ENCODE measurements at places on chromosomes 11 and 22.

- DNase-seq = no peak
These were observed 537.4 kb upstream of the LUZP2 start for GRCh38 chr11:23959462-23959861.

DNA sequence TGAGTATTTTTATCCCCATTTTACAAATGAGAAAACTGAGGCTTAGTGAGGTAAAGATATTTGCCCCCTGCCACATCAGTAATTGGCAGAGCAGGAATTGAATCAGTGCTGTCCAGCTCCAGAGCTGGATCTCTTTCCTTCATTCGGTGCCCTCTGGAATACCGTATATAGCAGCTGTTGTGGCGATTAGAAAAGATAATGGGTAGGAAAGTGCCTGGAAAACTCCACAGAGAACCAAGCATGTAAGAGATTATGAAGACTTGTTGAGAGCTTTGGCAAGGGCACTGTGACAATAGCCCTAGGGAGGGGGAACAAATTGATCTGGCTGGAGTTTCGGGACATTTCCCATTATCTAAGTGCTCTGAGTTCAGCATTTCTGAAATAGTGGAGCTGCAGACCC, 82.5 kb upstream of the TEAD1 start:
- DNase-seq = no peak

DNA sequence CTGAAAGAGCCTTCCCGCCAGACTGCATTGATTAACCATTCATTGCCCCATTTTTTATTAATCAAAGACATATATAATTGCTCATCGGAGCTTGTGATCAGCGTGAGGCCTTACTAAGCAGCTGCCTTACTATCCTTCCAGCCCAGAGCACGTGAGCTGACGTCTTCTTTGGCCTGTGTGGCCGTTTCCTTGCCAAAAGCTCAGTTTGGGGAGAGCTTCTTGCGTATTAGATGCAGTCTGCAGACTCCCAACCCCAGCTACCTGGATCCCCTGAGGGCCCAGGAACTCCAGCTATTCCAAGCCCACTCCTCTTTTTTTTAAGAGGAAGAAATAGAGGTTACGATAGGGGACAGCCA, 784 bp upstream of the SLC43A3 start:
- DNase-seq = no peak

DNA sequence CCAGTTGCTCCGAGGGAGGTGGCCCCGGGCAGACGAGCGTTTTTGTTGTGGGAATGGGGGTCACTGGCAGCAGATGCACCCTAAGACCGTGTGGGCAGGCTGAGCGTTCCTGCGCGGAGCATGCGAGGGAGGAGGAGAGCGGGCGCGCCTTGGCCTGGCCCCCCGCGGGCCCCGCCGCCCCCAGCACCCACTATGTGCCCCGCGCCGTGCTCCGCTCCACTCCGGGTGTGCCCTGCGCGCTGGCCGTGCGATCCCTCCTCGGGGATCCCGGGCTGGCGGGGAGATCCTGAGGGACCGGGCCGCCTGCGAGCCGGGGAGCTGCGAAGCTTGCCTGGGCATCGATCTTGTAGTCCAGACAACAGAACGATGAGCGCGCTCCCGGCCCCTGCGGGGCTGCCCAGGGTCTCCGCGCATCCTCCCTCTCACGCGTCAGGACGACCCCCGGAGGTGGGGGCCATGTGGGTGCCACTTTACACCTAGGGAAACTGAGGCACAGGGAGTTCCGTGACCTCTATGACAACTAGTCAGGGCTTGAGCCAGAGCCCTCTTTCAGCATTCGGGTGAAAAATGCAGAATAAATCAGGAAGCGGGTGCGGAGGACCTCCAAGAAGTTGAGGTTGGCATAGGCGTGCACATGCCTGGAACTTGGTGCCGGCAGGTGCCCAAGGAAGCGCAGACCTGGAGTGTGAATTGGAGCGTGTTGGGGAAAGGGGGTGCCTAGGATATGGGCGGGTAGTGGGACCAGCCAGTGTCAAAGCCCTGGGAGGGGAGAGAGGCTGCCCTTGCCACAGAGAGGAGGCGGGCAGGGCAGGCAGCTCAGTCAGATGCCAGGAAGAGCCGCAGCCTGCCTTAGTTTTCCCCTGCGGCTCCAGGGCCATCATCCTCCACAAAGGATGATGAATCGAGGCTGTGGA, 1.3 kb upstream of the KMT5B start:
- DNase-seq = peak; percentile 10

DNA sequence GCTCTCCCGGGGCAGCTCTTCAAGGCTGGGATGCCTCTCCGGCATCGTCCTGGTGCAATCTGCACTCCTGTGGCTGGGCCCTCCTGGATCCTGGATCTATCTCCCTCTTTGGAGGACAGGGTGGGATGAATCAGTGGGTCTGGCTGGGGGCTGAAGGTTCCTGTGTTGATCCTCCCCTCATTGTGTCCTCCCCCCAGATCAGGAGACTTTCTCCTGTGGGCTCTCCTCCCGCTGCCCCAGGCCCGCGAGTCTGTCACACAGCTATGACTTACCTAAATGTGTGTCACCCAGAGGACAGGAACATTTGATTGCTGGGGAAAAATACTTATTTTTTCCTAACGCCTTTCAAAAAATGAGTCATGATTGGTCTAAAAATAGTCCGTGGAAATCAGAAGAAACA, 106.8 kb upstream of the NECTIN1 start:
- DNase-seq = no peak

GRCh38 chr11:9962722-9963121, 298.8 kb downstream of the SWAP70 start:
- DNase-seq = no peak

- no peak for DNase-seq
These were observed 43.2 kb downstream of the IGLL1 start for GRCh38 chr22:23536821-23537345.

DNA sequence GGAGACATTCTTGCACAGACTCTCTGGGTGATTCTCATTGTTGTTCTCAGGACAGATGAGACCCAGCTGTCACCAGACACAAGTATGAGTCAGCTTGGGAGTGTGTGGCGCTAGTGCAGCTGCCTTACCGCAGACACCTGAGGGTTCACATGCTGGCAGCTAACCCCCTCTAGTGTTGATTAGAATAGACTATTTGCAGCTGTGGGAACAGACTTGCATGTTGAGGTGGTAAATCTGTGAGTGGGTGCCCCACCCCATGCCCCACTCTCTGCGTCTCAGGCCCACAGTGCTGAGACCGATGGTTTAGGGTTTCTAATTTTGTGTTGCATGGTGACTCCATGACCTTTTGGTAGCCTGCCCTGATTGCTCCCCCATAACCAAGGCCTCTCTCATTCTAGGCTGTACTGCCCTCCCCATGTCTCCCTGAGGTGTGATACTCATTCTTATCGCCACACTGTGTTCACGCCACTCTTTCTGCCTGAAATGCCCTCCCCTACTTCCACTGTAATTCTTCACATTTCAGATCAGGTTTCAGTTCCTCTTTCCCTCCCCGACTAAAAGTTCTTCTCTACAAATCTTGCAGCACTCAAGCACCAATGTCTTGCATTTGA, 73.7 kb upstream of the KIRREL3 start:
- no peak for DNase-seq

GRCh38 chr11:131823772-131824171, 453.4 kb downstream of the NTM start:
- no peak for DNase-seq

GRCh38 chr22:43155789-43156188, 4.4 kb downstream of the TSPO start:
- DNase-seq = no peak

DNA sequence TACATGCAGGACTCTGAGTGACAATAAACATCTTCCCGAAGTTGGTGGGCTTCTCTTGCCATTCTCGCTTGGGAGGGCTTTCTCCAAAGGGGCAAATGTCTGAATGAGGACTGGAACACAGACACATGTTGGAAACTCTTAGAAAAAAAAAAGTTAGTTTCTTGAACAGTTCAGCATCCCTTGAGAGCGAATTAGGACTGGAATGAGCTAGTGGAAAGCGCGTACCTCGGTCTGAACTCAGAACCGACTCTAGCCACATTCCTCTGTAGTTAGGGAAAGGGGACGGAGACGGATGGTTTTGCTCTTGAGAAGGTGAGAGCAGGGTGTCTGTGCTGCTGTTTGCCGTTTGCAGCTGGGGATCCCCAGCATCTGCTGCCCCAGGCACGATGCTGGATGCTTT, 517.3 kb downstream of the TBC1D22A start:
- no peak for DNase-seq

DNA sequence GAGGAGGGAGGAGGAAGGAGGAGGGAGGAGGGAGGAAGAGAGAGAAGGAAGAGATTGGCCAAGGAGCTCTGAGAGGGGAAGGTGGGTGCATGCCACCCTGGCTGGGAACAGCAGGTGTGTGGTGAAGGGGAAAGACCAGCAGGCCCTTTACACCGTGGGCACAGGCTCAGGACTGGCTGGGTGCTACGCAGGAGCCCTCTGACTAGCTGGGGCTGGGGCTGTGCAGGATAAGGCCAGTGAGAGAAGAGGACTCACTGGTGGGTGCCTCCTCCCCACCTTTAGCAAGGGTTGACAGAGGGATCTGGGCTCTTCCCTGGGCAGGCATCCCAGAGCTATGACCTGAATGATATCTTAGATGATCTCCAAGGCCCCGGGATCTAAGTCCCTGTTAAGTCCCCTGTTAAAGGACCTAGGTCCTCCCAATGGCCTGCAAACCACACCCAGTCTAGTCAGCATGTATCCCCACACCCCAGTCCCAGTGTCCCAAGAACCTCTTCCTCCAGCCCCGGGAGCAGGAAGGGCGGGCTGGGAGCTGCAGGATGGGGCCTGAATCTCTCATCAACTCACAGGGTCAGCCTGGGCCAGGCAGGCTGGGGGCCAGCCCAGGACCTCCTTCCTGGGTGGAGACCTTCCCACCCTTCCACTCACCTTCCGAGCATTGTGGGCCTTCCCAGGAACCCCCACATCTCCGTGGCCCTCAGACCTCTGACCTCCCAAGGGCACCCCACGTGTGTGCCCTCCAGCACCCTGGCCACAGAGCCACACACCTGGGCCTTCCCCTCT, 55.4 kb downstream of the CDKN1C start:
- no peak for DNase-seq

GRCh38 chr22:43235445-43236409, 48.8 kb upstream of the TTLL12 start:
- DNase-seq = no peak

- DNase-seq = no peak
These were observed 35.0 kb downstream of the DKK3 start for GRCh38 chr11:11973361-11973800.

- no peak for DNase-seq
These were observed 32.4 kb upstream of the CBX7 start for GRCh38 chr22:39184586-39185577.

GRCh38 chr11:109960831-109961230, 132.4 kb upstream of the ZC3H12C start:
- no peak for DNase-seq

DNA sequence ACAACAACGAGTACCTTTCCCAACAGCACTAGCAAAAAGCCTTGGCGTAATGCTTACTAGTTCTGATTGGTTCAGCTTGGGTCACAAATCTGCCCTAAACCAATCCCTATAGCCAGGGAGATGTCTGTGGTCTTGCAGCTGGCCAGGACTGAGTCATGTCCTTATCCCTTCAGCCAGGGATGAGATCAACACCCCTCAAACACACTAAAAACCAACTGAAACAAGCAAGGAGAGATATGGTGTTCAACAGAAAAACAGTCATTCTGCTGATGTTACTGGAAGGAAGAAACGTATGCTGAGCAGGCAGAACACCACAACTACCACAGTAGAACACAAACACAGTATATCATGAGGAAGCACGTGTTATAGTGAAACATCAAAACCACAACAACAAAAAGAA, 375.6 kb downstream of the LARGE1 start:
- DNase-seq = no peak

DNA sequence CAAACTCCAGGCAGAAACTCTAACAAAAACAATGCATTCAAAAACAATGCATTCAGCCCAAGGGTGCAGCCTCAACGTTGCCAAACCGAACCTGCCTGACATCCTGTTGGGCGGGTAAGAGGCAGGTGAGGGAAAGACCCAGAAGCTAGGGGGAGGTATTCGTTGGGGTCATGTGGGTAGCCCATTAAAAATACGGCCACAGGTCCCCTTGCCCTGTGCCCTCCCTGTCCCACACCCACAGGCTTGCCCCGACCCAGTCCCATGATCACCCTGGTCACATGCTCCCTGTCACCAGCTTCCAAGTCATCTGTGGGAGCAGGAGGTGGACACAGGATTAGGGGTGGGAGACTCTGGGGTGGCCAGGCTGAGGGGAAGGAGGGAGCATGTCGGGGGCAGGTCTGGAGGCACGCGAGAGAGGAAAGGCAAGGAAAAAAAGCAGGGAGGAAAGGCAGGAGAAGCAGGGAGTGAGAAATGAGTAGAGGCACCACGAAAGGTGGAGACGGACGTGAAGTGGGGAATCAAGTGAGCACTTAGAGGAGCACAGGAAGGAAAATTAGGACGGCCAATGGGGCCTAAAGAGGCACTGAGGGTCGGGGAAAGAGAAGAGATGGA, 683 bp downstream of the PLA2G6 start:
- peak; percentile 29 for DNase-seq
